ENCODE measurements at places on chromosomes 7 and 10. TPM values are rescaled to one million over a fixed set of nuclear protein-coding genes. Genes with fewer than 3 reads are reported as not detected.

DNA sequence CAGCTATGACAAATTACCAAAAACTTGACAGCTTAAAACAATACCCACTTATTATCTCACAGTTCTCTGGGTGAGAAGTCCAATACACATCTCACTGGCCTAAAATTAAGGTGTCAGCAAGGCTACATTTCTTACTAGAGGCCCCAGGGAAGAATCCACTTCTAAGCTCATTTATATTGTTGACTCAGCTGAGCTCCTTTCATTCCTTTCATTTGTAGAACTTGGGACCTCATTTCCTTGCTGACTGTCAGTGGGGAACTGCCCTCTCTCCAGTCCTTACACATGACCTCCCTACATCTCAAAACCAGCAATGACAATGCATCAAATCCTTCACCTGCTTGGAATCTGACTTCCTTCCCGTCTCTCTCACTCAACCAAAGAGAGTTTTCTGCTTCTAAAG is 240.3 kb downstream of the IPMK start:
- no peak for DNase-seq

The DUSP5 gene
- 6.6 TPM for total RNA-seq

The FOXK1 gene
- 6.4 TPM for total RNA-seq

The NAT16 gene
- not detected for total RNA-seq

The DCLRE1C gene
- 22.3 TPM for total RNA-seq

GRCh38 chr7:158705234-158705850 is 738 bp upstream of the NCAPG2 start:
- DNase-seq, result no peak

The TAS2R3 gene
- total RNA-seq, result 0.52 TPM

The TFPI2 gene
- total RNA-seq, result 12.5 TPM

DNA sequence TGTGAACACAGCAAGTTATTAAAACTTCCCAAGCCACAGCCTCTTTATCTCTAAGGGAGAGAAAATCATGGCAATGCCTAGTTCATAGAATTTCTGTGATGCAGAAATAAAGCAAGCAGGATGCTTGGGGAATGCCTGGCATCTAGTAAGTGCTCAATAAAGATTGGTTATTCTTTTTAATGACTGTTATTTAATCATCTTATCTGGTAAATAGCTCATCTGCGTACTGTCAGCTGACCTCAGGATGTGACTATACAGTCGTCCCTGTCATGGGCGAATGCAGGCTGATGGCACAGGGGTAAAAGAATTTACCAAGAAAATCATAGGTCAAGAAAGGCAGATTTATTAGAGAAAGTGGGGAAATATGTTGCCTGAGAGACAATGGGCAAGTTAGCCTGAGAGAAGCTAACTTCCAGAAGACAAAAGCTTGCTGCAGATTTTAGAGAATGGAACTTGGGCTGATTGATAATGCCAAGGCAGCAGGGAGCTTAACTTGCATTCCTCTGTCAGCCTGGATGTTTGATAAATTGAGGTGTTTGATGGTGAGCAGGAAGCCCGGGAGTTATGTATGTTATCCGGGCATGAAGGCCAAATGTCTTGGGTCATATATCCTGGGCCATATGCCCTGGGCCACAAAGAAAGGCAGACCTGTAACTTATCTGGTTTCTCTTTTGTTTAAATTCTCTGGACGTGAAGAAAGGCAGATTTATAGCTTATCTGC is 126.0 kb downstream of the KCNMA1 start:
- no peak for DNase-seq

DNA sequence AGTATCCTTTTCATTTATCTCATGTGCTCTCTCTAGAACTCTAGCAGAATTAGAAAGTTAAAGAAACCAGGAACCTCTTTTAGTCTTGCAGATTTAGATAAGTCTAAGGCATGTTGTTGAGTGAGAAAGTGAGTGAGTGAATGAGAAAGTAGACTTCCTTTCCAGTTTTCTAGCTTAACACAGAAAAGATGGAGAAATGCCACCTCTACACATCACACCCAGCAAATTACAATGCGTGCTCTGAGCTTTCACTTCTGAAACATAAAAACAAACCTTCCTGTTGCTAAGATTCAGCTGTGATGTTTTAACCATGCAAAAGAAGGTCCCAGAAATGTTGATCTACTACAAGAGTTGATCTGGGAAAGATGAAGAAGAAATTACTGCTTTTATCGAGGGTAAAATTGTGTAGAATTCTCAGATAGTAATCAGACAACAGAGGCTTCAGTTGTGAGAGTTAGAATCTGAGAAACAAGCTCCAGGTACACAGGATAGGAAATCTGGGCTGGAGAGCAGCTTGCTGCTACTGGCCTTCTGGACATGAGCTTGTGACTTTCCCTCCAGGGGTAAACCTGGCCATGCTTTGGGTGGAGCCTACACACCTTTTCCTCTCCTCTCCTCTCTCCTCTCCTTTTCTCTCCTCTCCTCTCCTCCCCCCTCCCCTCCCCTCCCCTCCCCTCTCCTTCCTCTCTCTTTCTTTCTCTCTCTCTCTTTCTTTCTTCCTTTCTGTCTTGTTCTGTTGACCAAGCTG is 4.6 kb downstream of the CYP3A5 start:
- DNase-seq, result no peak

DNA sequence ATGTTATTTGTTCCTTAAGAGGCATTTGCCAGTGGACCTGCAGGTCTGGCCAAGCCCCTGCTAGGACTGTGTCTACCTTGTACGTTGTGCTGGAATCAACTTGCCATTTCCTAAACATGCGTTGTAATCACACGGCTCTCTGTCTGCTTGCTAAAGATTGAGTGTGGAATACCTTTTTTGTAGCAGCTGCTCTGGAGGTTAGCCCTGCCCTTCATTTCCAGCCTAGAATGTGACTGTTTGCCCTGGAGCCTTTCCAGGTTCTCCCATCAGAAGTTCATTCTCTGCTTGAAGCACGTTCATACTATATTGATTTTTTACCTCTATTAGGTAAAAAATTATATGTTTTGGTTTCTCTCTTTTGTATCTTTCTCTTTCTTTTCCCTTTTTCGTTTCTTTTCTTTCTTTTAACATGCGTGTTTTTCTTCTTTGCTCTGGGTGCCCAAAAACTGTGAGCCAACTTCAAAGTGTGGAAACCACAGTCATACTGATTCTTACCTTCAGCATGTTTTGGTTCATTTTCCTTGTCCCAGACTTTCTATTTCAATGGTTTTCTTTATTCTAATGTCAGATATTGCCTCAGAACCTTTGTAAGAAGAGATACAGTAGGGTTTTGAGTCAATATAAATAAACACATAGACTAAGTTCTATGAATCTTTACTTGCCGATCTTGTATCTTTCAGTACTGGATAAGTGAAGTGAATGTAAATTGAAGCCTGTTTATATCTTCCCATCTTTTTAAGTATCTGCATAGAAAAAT is 111.9 kb upstream of the RPA3 start:
- no peak for DNase-seq

DNA sequence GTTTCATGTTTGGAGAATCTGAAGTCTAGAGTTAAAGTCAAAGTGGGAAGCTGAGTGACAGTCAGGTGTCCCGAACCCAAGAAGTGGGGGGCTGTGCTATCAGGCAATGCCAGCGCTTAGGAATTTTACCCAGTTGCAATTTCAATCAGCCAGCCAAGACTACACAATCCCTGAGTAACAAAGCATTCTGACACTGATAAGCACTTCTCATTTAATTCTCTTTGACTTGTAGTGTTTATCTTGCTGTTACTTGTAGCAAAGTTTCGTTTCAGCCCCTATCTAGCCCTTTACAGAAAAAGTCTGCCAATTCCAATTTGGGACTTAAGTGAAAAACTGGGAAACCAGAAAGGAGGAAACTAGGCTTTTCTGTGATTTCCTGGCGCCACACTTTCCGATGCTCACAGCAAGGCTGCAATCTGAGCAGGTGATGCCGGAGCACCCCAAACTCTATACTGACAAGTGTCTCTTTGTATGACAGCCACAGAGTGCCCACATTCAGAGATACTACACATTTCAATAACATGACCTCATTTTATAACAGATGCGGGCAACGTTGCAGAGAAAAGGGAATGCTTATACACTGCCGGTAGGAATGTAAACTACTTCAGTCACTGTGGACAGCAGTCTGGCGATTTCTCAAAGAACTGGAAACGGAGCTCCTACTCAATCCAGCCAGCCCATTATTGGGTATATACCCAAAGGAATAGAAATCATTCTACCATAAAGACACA is 61.0 kb downstream of the ITIH5 start:
- DNase-seq, result no peak

DNA sequence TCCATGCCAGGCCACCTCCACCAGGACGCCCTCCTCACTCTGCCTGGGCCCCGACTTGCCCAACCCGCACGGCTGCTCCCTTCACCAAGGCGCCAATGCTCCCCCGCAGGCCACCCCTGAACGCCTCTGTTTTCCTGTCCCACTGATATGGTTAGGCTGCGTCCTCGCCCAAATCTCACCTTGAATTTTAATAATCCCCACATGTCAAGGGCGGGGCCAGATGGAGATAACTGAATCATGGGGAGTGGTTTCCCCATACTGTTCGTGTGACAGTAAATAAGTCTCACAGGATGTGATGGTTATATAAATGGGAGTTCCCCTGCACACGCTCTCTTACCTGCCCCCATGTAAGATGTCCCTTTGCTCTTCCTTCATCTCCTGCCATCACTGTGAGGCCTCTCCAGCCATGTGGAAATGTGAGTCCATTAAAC is 29.8 kb downstream of the RSU1 start:
- DNase-seq, result no peak

GRCh38 chr10:1123198-1123597 is 67.0 kb downstream of the WDR37 start:
- DNase-seq, result peak; percentile 6

Data from thymus (tissue), 14 donors.